Kidney epithelial cell (primary cell): ENCODE measurements at places on chromosomes 6 and 20. TPM values are rescaled to one million over a fixed set of nuclear protein-coding genes. Genes with fewer than 3 reads are reported as not detected.

DNA sequence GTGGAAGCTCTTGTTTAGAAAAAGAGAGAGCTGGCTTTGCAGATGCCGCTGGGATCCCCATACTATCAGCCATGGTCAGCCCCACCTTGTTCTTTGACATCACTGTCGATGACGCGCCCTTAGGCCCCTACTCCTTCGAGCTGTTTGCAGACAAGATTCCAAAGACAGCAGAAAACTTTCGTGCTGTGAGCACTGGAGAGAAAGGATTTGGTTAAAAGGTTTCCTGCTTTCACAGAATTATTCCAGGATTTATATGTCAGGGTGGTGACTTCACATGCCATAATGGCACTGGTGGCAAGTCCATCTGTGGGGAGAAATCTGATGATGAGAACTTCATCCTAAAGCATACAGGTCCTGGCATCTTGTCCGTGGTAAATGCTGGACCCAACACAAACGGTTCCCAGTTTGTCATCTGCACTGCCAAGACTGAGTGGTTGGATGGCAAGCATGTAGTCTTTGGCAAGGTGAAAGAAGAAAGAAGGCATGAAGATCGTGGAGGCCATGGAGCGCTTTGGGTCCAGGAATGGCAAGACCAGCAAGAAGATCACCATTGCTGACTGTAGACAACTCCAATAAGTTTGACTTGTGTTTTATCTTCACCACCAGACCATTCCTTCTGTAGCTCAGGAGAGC, 2.4 kb upstream of the BLCAP start:
- no peak for DNase-seq

- no peak for DNase-seq
These were observed 41.5 kb downstream of the PLCB4 start for GRCh38 chr20:9110365-9110764.

- no peak for DNase-seq
These were observed 74.9 kb upstream of the SLCO4A1 start for GRCh38 chr20:62567246-62568044.

GRCh38 chr6:33761922-33762629, 15.4 kb upstream of the IP6K3 start:
- no peak for DNase-seq

- no peak for DNase-seq
These were observed 49.6 kb downstream of the KIZ start for GRCh38 chr20:21175433-21175832.

DNA sequence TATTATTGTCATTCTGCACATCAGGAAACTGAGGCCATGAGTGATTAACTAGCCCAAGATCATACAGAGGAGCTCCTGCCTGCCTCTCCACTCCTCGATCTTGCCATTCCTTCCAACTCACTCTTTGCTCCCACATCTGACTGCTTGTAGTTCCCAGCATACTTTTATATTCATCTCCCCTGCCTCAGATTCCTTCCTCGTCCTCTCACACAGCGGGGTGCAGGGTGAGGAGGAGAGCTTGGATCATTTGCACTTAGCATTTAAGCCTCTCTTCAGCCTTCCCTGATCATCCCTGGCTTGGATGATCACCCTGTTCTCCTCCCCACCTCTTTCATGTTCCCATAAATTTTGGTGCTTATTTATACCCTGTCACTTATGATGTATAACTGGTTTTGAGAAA, 515.1 kb upstream of the SOX4 start:
- no peak for DNase-seq

DNA sequence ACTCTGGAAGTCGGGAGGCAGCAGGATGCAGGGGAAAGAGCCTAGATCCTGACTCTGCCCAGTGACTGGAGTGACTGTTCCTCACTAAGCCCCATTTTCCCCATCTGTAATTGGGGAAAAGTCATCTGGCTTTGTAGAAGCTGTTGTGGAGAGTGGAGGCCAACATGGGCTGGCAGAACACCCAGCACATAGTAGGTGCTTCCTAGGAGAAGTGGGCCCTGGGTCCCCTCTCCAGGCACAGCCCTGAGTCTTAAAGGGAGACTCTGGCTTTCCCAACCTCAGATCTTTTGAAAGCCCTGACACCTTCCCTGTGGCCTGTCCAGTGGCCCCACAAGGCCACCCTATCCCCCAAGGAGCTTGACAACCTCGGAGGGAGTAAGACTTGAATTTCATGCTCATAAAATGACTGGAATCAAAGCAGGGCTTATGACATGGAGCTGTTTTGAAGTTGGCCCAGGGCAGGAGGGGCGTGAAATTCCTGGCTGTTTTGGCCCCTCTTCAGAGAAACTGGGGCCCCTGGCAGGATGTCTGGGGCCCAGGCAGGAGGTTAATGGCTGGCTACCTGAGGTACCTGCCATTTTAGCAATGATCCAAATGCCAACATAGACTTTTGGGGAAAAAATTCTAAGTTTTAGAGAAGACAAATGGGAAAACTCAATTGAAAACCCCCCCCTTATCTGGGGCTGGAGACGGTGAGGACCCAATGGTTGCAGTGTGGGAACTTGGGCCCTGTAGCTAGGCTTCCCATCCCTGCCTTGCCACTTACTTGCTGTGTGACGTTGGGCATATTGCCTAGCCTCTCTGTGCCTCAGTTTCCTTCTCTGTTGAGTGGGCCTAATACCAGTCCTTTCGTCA, 51.6 kb downstream of the UBE2V1 start:
- no peak for DNase-seq

- DNase-seq, result peak; percentile 55
These were observed 171.7 kb downstream of the WDR27 start for GRCh38 chr6:169529931-169530751.

GRCh38 chr6:24228681-24229255, 102.8 kb downstream of the NRSN1 start:
- DNase-seq, result peak; percentile 70

DNA sequence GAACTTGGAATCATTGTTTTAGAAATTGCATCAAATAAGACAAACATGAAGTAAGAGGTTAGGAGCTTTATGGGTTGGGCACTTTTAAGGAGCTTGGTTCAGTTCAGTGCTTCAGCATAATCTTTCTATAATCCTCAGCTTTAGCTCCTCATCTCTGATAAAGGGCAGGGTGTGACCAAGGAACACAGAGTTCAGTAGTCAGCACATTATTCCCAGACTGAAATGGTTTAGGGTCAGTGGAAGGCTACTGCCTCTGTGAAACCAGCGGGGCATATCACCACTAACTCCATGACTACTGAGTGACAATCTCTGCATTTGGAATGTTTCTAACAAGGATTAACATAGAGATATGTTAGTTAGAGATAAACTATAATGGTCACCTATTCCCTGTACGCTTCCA, 36.9 kb downstream of the CRYBG1 start:
- DNase-seq, result no peak

- DNase-seq, result no peak
These were observed 403.6 kb downstream of the PLCB1 start for GRCh38 chr20:8535403-8536261.

Gene SCUBE3
- 1.4 and 1.8 TPM in 2 replicates for total RNA-seq

Gene OVOL2
- total RNA-seq, result 3.1 and 4.4 TPM in 2 replicates

Gene COL9A1
- total RNA-seq, result not detected in 2 replicates

Gene RPRD1B
- 12.7 and 21.1 TPM in 2 replicates for total RNA-seq

Gene MPIG6B
- total RNA-seq, result 0.29 TPM in 1 of 2 replicates, not detected in the other

Gene MMP24OS
- total RNA-seq, result 17.5 and 19.3 TPM in 2 replicates

Gene FRK
- total RNA-seq, result 2.9 and 3.1 TPM in 2 replicates

Gene MBOAT1
- total RNA-seq, result 7.1 and 12.0 TPM in 2 replicates
